ENCODE measurements at places on chromosomes 5 and 9. TPM values are rescaled to one million over a fixed set of nuclear protein-coding genes. Genes with fewer than 3 reads are reported as not detected.

The CCNJL gene
- under 0.01 TPM for total RNA-seq

The SLC6A7 gene
- not detected for total RNA-seq

The AQP7 gene
- total RNA-seq = 0.34 TPM

The PLAC8L1 gene
- not detected for total RNA-seq
